ENCODE measurements at places on chromosomes 7 and 10. TPM values are rescaled to one million over a fixed set of nuclear protein-coding genes. Genes with fewer than 3 reads are reported as not detected.
A peak's percentile ranks its signal among the peaks of the same experiment; 100 is the strongest.

Gene FAM221A
- 10.7 TPM for total RNA-seq

DNA sequence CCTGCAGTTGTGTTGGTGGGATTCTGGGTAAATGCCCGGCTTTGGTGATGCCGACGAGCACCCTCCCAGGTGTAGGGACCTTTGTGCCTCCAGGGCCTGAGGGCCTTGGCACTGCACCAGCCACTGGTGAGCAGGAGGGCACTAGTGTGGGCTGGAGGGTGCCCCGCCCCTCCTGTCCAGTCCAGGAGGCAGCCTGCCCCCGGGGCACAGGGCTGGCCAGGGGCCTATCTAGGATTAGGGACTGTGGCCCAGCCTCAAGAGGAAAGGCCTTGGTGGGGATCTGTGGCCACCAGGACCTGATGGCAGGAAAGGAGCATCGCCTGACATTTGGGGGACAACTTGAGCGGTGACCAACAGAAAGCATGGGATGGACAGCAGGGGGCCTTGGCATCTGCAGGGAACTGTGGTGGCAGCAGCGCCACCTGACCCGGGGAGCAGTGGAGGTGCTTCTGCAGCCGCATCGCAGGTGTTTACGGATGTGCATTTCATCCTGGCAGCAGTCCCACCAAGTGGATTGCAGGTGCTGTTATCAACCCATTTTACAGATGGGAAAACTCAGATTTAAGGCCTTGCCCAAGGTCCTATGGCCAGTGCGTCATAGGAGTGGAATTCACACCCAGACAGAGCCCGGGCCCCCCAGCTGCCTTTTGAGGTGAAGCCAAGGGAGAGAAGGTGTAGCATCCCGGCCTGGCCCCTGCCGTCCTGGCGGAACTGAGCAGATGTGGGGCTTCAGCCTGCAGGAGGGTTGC, 11.1 kb downstream of the ZNF316 start:
- H3K36me3 ChIP-seq, result peaks cover 36% of the 10 kb centered on the region
- H3K27me3 ChIP-seq, result no peaks in the 10 kb centered on the region
- no peaks in the 10 kb centered on the region for H3K4me1 ChIP-seq
- no peak overlapping the region for H3K27ac ChIP-seq

- peak overlapping the region; percentile 44 for H3K27ac ChIP-seq
- H3K36me3 ChIP-seq, result peaks cover 34% of the 10 kb centered on the region
- peak overlapping the region; percentile 56 for H3K4me3 ChIP-seq
- H3K4me1 ChIP-seq, result peaks cover 75% of the 10 kb centered on the region
- DNase-seq, result no peak
These were observed 11.4 kb downstream of the CDK6 start for GRCh38 chr7:92824901-92825480.

DNA sequence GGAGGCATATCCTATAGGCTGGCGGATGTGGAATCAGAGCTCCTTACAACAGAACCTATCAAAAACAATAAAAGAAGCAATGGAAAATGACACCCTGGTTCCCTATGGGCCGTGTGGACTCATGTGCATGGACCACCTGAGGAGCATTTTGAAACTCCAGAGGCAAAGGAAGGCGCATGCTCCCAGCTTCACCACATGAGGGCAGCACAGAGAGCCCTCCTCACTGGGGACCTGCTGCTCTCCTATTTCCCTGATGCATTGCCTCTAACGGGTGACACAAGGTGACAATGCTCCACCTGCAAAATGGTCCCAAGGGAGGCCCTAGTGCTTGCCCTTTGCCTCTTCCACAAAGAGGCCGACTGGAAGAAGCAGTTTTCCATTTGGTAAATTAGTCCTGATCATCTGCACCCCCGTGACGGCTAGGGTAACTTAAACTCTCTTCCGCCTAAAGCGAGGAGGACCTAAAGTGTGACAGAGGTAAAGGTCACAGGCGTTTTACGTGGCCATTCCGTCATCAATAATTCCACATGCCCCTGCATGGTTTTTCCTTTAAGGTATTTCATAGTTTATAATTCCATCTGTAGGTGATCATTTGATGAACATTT, 67.7 kb downstream of the GPAM start:
- H3K4me3 ChIP-seq, result no peak overlapping the region
- no peaks in the 10 kb centered on the region for H3K27me3 ChIP-seq
- H3K4me1 ChIP-seq, result no peaks in the 10 kb centered on the region
- no peaks in the 10 kb centered on the region for H3K36me3 ChIP-seq

DNA sequence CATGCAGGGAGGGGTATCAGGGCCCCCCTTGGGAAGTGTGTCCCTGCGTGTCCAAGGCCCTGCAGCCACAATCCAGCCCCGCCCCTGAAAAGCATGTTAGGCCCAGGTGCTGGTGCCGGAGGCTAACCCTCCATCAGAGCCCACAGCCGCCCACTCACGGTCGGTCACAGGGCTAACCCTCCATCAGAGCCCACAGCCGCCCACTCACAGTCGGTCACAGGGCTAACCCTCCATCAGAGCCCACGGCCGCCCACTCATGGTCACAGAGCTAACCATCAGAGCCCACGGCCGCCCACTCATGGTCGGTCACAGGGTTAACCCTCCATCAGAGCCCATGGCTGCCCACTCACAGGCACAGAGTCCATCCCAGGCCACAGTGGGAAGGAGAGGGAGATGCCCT, 426.0 kb downstream of the DNAJB6 start:
- no peak overlapping the region for H3K27ac ChIP-seq
- no peak overlapping the region for H3K4me3 ChIP-seq

GRCh38 chr7:106065575-106066500, 46.3 kb downstream of the SYPL1 start:
- H3K4me3 ChIP-seq, result no peak overlapping the region
- H3K27ac ChIP-seq, result no peak overlapping the region
- no peaks in the 10 kb centered on the region for H3K27me3 ChIP-seq

All from activated CD4-positive, alpha-beta memory T cell treated with anti-CD3 and anti-CD28 coated beads for 36 hours (primary cell).